ENCODE measurements at places on chromosomes 1 and 21. TPM values are rescaled to one million over a fixed set of nuclear protein-coding genes. Genes with fewer than 3 reads are reported as not detected.

Gene ITLN1
- total RNA-seq = not detected

DNA sequence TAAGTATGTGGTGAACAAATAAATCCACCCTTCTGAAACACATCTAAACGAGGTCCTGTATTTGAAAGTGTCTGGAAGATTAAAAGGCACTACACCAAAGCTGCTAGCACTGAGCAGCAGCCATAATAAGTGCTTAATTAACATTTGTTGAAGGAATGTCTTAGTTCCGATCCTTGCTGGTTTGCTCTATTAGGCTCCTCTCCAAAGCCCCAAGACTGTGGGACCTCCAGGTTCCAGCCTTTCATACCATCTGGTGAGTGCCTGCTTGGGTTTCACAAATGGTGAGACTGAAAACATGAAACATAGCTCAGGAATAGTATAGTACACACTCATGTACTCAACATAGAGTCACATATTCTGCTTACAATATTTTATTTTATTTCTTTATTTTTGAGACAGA, 640 bp upstream of the CYP2J2 start:
- no peak for DNase-seq

- DNase-seq = no peak
Measured at GRCh38 chr1:177585302-177586220, 384.3 kb downstream of the SEC16B start.

GRCh38 chr1:3068564-3069431, at the start of gene PRDM16:
Gene PRDM16 (plus strand): TSS chr1:3069203. CDS start chr1:3069260, 57 bp downstream.
- no peak for DNase-seq

Gene OR2L5
- not detected for total RNA-seq

DNA sequence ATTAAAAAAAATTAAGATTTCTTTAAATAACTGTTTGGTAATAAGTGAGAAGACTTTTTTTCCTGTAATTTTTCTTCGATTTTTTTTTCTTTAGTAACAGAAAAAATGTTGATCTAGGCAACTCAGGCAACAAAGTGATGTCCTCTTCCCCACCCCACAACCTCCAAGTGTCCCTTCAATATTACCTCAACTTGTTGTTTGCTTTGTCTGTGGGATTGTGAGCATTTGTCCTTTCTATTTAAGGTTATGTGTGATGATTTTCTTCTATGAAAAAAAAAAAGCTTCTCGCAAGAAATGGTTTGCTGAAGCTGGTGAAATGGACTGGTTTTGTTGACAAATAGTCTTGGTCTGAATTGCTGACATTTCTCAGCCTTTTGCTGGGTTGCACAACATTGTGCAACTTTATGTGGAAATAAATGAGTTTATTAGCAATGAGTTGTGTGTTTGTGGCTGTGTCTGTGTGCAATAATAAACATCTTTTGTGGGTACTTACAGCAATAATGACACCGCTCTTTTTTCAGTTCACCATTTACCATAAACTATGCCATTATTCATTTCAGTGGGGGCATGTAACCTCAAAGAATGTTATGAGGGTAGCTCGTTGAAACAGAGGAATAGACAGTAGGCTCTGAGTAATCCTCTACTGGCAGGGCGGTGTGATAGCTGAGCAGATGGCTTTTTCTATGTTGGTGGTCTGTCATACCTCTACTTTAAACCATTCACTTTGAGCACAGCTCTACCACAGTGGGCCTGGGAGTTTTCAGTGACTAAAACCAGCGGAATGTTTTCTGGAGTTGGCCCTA, 218.4 kb downstream of the HLX start:
- no peak for DNase-seq

DNA sequence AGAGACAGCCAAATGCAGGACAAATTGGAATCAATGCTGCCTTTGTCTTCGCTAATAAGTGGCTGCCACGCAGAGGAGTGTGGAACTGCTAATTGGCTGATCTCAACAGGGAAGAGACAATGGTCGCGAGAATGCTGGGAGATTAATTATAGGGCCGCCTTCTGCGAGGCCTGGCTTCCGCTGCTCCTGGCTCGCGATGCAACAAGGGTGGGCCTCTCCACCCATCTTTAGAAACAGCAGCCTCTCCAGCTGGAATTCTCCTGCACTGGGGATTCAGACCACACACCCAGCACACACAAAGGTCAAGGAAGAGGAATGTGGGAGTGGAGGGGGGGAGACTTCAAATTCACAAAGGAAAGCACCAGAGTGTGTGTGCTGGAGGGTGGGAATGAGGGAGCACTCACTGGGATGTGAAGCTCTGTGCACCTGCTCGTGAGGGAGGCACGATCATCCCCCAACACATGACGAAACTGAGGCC, 200.7 kb upstream of the GRIK3 start:
- no peak for DNase-seq

- no peak for DNase-seq
Measured at GRCh38 chr21:38984982-38985567, 179.3 kb downstream of the ETS2 start.
